ENCODE measurements at places on chromosomes 2 and 18.

DNA sequence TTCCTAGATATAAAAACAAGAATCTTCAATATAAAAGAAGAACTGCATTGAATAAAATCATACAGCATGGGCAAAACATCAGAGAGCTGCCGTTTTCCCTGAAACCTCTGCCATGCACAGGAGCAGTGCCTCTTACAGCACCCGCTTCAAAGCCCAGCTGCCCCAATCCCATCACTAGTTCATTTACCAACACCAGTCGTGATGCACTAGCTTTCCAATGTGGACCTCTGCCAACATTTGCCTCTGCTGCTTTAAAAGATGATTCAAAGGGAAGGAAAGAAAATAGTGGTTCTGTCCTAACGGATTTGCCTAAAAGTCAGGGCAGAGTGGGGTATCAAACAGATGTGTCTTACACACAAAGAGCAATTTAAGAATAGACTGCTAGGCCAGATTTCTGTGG is 43.4 kb upstream of the AP1S3 start:
- no peak for DNase-seq

GRCh38 chr2:240553956-240554480 is 3.8 kb downstream of the ANKMY1 start:
- DNase-seq: no peak

- DNase-seq: peak; percentile 76
Measured at GRCh38 chr2:106700616-106701015, 185.4 kb downstream of the ST6GAL2 start.

GRCh38 chr18:37452682-37453385 is 112.8 kb downstream of the CELF4 start:
- DNase-seq: peak; percentile 26

DNA sequence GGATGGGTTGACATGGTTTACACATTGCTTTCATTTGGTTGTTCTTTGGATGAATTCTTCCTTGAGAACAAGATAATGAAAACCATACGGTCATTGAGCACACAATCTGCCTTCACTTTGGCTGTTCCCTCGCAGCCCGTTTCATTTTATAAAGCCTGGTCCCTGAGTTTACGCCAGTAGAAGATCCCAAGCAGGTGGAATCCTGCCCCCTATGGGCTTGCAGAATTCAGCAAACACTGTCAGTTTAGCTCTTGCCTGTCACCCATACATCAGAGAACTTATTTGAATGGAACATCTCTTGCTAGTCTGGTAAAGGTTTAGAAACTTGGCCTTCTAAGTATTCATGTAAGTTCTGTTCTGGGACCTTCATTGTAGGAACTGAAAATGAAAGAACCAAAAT is 666.4 kb upstream of the ZEB2 start:
- no peak for DNase-seq

DNA sequence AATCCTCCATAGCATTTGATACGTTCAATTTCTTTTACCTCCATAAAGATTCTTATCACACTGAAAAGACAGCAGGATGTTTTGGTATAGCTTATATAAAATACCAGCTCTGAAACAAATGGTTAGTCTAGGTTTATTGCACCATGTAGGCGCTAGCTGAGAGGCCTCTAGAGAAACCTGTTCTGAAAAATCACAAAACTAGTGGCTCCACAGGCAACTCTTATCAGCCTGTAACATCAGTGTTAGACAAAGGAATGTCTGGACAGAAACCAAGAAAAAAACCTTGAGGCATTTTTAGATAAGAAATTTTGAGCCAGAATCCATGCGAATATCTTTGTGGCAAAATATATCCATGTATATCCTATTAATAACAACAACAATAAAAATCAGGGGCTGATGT is 440.4 kb upstream of the MAP2 start:
- DNase-seq: no peak

DNA sequence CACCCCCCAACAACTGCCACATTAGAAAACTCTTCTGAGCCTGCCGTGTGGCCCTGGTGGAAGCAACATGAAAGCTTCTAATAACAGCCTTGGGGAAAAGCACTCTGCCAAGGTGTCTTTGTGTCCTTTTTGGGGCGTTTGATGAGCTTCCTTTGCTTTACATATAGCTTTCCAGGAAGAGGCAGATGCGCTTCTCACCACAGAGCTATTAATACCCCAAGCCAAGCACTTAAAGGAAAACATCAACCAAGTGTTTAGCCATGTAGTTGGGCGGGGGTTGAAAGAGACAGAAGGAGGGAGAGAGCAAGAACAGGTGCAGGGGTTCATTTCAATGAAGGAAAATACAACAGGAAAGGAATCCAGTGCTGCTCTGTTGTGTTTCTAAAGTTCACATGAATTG is 176.1 kb downstream of the VAPA start:
- DNase-seq: no peak

DNA sequence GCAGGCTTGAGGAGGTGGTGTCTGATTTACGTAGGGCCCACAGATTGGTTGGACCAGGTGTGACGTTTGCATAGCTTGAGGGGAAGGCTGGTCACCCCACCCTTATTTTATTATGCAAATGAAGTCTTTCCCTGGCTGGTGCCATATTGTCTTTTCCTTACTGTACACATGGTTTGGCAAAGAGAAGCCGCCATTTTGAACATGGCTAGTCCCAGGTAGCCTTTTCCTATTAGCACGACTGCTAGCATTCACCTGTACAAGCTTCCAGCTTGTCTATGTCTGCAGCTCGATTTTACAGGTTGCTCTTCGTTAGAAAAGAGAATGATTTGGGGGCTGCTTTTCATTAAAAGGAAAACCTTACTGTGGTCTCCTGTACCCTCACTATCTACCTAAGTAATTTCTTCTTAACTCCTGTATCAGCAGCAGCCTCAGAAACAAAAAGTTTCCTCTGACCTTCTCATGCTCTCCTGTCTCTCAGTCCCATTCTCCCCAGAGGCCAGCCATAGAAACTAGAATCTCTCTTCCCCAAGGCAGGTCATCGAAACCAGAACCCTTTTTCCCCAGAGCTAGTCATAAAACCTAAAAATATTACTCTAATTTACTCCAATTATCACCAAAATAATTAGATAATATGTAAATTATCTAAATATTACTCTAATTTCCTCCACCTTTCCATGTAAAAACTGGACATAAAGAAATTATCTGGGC is 151.8 kb downstream of the B3GNT2 start:
- DNase-seq: no peak

DNA sequence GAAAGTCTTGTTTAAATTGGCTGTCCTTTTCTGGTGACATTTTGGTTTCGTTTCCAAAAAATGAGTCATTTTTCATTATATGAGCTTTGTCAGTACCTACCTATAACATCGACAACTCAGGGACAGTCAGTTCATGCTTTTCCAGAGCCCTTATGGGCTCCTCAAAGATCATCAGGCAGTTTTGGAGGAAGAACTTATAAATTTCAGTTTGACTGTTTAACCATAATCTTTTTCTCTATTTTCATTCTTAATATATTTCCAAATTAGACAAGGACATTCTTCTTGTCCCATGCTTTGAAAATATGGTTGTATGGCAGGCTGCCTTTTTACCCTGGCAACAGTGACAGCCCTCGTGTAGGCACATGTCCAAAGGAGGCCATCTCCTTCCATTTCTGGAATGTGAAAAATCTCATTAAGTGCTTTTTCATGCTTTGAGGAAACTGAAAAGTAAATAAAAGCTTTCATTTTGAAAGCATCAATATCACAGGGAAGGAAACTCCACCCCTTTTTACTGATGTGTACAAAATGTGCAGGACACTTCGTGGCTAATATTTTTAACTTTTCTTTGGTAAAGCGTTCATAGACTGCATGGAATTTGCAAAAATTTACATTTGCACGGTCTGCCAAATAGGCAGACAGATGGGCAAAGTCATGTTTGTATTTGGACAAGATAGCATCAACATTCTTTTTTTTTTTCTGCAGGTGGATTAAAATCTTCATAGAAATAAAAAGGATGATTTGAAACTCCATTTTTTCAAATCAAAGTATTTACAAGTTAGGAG is 7.2 kb upstream of the PROC start:
- DNase-seq: no peak

DNA sequence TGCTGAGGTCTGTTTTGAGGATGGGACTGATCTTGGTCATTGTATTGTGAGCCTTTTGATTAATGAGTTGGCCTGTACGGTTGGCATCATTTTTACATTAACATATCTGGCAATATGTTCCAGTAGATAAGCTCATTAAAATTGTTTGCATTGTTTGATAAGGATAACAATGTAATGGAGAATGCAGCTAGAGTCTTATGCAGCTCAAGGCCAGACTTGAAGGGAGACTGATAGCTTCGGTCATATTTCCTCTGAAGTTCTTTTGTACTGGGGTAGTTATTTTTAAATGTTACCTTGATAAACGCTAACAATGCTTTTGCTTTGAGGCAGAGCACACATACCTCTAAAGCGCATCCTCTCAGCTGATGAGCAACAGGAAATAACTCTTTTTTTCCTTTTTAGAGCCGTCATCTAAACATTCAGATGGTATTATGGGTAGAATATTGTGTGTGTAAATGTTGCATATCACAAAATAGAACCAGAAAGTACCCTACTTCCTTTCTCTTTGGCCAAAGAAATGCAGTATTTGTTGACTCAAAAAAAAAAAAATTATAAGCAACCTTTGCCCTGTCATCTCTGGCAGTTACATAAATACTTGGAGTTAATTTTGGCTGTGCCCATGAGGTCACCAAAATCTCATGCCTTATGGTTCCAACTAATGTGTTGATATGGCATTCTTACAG is 1.3 kb downstream of the MAPRE2 start:
- no peak for DNase-seq

DNA sequence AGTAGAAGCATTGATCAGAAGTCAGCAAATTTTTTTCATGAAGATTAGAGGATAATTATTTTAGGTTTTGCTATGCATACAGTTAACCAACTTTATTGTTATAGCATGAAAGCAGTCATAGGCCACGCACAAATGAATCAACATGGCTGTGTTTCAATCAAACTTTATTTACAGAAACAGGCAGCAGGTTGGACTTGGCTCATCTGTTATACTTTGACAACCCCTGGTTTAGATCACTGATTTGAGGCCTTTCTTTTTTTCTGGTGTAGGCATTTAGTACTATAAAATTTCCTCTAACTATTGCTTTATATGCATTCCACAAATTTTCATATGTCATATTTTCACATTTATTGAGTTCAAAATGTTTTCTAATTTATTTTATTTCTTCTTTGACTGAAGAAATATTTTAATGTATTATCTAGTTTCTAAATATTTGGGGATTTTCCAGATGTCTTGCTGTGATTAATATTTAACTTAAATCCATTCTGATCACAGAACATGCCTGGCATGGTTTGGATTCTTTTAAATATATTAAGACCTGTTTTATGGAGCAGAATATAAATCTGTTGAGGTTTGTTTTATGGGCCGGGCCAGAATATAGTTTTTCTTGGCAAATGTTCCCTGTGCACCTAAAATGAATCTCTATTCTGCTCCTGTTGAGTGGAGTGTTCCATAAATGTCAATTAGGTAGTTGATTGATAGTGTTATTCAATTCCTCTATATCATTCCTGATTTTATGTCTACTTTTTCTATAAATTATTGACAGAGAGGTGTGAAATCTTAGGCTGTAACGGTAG is 116.3 kb upstream of the KLHL29 start:
- no peak for DNase-seq

DNA sequence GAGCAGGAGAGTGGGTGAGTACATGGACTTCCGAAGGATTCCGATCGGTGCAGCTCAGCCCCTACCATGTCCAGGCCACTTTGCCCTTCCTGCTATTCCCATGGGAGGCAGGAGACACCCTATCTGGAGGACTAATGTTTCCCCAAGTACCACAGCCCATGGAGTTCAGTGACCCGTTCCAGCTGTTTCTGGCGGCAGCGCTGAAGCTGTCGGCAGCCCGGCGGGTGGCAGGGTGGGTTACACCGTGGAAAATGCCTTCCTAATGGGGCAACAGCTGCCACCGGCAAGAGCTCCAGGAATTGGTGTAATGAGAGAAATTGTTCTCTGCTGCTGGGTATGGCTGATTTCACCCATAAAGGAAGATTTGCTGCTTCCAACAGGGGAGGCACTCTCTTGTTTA is 98.3 kb downstream of the MYCN start:
- peak; percentile 88 for DNase-seq

- DNase-seq: peak; percentile 60
Measured at GRCh38 chr2:71551631-71551915, 98.2 kb downstream of the DYSF start.

DNA sequence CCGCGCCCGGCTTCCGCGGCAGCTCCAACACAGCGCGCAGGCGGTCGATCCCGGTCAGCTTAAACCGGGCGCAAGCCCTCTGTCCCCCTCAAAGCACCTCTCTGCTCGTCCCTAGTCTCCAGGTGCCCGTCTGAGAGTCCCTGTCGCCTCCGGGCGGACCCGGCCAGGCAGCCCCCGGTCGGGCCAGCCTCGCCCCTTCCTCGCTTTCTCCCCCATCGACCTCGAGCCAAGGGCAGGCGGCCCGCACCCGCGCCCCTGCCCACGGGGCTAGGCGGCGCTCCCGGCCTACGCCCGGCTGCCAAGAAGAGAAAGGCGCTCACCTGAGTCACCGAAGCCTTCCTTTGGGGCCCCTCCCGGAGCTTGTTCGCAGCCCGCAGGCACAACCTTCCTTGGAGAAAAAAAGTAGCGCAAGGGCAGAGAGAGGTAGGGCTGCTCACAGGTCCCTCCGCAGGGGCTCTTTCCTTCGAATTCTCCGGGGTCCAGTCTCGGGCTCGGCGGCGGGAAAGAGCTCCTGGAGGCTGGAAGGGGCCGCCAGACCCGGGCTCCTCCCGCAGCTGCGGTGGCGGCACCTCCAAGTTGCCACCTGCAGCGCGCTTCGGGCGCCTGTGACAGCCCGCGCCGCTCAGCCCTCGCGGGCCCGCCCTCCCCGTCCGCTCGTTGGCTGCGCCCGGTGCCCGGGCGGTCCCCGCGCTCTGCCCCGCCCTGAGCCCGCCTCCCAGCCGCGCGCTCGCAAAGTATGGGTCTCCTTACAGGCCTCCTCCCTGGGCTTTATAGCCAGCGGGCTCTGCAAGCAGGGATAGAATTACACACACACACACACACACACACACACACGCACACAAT is 86.5 kb upstream of the EPB41L3 start:
- peak; percentile 87 for DNase-seq

GRCh38 chr2:151886241-151886640 is 58.0 kb upstream of the ARL5A start:
- no peak for DNase-seq

- no peak for DNase-seq
Measured at GRCh38 chr2:28348921-28349320, 43.7 kb upstream of the FOSL2 start.

- no peak for DNase-seq
Measured at GRCh38 chr2:42105330-42106256, 57.8 kb downstream of the PKDCC start.

GRCh38 chr2:216389570-216389969 is 17.3 kb upstream of the MARCHF4 start:
- DNase-seq: no peak

DNA sequence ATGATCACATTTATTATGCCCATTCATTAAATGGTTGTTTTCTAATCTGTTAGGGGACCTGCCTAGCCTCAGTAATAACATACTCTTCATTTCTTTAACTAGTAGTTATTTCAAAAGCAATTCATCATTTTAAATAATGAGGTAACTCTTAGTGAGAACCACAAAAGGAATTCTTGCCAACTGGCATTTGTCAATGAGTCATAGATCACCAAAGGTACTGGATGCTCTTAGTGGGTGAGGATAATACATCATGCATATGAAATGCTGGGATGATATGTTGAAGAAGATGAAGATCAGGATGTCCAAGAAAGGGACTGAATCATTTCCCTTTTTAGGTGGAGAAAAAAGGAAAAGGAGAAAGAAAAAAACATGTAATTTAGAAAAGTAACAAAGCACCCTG is 826.2 kb upstream of the DDX18 start:
- DNase-seq: no peak
